CD4-positive, alpha-beta memory T cell (primary cell): ENCODE measurements at places on chromosomes 6 and 20.

- no peak for DNase-seq
These were observed 15.9 kb downstream of the GLYATL3 start for GRCh38 chr6:49515485-49516146.

DNA sequence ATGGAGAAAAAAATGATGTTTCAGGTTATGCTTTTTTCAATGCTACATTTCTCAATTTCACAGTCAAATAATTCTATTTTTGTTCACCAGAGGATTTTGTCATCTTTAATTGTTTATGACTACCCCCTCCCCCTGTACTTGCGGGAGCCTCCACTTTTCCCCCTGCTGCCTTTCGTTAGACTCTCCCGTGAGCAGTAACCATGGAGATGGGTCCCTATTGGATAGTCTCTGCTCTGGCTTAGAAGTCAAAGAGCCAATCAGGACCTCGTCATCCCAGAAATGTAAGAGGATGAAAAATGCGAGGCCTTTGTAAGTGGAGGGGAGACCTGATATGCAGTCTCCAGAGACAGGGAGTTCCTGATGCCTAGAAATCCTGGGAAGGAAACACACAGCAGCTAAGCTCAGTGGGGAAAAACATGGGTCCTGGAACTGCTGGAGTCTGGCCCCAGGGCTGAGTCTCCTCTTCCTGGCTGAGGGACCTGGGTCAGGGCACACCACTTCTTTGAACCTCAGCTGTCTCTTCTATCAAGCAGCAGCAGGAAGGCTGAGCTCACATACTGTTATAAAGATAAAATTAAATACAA, 298.7 kb downstream of the TSHZ2 start:
- DNase-seq: no peak

- no peak for DNase-seq
These were observed 108.0 kb downstream of the SNX5 start for GRCh38 chr20:17860301-17861197.

- no peak for DNase-seq
These were observed 40.0 kb downstream of the DSTN start for GRCh38 chr20:17609811-17610377.

GRCh38 chr20:53438368-53438767, 155.3 kb downstream of the ZNF217 start:
- DNase-seq: no peak

GRCh38 chr6:53301801-53302537, 46.8 kb downstream of the ELOVL5 start:
- no peak for DNase-seq

GRCh38 chr6:56767892-56768531, 125.3 kb upstream of the DST start:
- DNase-seq: no peak

GRCh38 chr6:1610497-1611321, 994 bp downstream of the FOXC1 start:
- DNase-seq: no peak

GRCh38 chr6:154604119-154604518, 93.6 kb upstream of the CNKSR3 start:
- no peak for DNase-seq

GRCh38 chr6:37205997-37206340, 36.0 kb downstream of the PIM1 start:
- no peak for DNase-seq

DNA sequence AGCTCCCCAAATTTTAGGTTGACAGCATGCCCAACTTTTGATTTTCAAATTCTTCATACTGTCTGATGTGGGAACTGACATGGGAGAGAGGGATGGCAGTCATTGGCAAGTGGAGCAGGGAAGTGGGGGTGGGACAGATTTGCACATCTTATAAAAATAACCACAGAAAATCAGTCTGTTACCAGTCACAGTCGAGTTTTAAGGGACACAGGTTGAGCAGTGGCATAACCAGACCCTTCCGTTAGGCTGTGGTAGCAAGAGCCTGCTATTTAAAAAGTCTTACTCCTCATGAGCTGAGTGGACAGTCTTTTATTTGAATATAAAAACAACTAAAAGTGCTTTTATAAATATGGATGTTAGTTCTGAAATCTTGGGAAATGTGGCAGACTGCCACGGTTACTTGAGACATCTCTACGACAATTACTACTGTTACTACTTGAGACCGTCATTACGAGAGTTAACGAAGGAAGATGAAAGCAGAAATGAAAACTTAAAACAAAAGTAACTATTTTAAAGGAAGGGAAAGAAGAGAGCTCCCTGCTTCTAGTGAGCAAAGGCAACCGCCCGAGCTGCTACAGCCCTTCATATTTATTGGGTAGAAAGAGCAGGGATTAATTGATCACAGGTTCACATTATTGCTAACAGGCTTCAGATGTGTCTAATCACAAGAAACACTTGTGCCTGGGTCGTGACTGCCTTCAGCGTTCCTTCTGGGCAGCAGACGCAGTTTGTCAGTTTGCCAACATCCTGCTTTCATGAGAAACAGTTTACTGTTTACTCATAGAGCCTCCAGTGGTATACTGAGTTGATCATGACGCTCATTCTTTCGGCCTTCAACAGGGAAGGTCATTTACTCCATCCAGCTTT, 71.3 kb downstream of the EFHC1 start:
- DNase-seq: no peak

GRCh38 chr6:77180326-77180725, 283.0 kb downstream of the HTR1B start:
- DNase-seq: no peak

- DNase-seq: no peak
These were observed 57.1 kb downstream of the CRYBG1 start for GRCh38 chr6:106417572-106418147.

DNA sequence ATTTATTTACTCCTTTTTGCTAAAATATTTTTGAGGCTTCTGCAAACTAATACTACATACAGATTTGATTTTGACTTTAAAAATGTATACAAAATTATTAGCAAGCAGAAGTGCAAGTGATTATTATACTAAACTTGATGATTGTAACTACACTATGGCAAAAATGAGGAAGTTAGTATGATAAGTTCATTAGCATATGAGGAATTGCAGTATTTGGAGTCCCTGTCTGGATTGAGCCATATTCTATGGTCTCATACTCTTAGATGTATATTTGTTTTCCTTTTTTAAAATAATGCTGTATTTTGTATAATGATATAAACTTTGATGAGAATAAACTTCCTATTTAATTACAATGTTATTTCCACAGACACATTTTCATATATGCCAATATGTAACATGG, 13.9 kb downstream of the CRISP3 start:
- no peak for DNase-seq

GRCh38 chr20:9068841-9069663, at the start of gene PLCB4:
PLCB4 (plus strand) TSS chr20:9069087; CDS start chr20:9307815, 238,728 bp downstream.
- DNase-seq: no peak

DNA sequence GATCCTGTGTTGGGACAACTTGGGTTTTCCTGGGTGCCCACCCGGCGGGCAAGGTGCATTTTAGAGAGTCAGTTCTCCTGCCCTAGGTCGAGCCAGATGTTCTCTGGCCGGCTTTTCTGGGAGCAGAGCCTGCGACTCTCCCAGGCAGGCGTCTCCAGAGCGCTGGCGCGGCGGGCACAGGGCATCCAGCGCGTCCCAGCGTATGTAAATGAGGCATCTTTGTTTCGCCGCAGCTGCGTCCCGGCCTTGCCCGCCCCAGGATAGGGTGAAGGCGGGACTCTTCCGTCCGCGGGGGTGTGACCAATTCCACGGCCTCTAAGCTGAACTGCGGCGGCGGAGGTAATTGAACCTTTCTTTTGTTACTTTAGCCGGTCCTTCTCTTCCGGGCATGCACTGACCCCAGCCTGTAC, 9.1 kb downstream of the GRIK2 start:
- no peak for DNase-seq

DNA sequence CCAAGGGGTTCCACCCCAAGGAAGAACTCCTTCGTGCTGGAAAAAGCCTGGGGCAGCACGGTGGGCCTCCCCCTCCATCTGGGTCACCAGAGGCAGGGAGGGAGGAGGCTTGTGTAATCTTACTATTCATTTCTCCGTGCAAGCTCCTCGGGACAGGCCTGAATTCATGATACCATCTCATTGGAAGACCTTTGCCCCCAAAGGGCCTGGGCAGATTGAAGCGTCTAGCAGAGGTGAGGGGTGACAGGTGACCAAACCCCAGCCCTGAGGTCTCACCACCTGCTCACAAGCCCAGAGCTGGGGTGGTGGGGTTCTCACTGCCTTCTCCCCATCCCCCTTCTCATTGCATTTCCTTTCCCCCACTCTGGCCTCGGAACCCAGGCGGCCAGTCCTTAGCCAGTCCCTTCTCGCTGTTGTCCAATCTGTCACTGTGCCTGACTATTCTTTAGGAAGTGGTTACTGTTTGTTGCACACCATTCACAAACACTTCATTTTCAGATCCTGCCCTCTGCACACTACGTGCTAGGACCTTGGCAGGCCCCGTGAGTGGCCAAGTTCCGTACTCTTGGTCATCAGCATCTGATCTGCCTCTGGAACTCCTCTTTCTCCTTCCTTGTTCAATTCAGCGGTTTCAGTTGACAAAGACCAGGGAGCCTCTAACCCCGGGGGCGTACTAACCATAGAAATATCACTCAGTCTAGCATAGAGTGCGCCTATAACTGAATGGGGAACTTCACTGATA, 137.1 kb downstream of the LY86 start:
- DNase-seq: no peak

DNA sequence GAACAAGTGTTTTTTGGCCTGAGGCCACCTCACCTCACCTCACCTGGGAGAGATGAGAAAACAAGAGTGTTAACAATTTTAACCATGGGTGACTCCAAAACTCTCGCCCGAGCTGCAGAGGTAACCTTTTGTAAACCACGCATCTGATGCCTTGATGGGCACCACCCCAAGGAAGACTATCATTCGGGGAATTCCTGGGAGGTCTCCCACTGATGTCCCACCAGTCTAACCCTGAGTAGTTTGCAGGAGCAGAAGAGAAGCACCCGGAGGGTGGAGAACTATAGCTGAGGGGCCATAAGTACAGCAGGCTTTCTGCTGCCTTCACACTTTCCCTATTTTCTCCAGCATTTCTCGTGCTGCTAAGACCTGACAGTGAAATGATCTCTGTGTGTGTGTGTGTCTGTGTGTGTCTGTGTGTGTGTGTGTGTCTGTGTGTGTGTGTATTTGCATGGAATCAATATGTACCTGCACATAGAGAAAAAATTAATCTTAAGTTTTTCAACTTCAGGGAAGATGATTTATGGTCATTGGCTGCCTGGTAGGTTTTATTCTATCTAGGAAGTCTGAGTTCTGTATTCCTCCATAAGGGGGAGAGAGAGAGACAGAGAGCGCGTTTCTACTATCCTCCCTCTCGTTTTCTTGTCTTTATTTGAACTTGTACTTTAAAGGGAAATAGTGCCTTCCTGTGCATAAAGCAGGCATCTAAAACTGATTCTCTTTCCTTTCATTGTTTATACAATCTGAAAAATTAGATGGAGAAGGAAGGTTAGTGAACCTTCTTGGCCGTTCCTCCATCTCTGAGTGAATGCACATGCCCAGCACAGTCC, 75.8 kb downstream of the CAP2 start:
- no peak for DNase-seq

DNA sequence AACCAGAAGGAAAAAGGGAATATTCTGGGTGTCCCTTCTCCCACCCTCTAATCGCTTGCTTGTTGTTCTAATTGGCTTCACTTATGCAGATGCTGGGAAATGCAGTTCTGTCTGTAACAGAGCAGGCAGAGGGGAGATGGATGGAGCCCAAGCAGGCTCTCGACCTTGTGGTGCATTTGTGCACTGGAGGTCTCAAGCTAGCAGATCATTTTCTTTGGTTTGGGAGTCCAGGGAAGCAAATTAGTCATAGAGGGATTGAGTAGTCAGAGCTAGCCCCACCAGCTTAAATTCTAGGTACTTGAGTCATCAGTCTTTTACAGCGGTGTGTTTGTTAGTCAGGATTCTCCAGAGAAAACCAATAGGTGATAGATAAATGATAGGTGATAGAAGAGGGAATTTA, 234.7 kb upstream of the ECI2 start:
- DNase-seq: no peak

DNA sequence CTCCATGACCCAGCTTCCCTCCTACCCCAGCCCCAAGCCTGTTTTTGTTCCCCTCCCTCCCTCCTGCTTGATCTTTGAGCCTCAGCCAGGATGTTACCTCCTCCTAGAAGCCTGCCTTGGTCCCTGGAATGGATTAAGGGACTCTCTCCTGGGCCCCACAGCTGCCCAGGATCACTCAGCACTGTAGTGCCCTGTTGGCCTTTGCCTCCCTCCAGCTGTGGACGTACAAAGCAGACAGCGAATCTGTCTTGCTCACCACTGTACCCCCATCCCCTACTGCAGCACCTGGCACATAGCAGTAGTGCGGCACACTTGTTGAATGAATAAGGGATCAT, 11.8 kb upstream of the FAM110A start:
- no peak for DNase-seq

- DNase-seq: no peak
These were observed 592.0 kb upstream of the FLRT3 start for GRCh38 chr20:14929388-14929787.

DNA sequence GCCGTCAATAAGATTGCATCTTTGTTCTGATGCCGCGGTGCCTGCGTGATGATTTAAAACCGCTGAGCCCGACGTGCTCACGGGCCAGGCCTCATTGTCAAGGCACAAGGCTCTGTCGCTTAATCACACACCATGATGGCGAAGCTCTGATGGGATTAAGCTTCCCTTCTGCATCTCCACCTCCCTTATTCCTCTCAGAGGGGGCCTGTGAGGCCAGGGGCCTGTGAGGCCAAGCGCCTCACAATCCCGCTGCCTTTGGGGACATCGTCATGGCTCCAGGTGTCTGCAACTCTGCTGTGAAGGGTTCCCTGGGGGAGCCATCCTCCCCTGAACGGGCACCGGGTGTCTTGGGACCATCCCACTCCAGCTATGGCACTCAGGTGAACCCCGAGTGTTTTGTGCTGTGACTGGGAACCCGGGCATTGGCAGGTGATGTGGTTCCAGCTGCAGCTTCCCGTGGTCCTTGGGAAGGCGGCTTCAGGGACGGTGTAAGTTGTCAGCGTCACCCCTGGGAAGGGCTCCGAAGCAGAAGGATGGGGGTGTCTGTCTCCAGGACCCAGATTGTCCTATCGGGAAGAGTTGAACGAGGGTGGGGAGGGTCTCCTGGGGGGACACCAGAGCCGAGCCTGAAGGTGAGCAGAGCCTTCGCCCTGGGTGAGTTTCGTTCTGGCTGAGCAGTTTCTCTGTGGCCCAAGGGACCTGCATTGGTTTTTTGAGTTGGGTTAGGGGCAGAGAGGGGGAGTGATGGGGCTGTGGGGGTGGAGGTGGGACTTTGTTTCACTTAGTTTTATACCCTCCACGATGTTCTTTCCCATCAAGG, 18.0 kb upstream of the BHLHE23 start:
- DNase-seq: no peak

GRCh38 chr6:142189057-142189456, 42.0 kb downstream of the VTA1 start:
- no peak for DNase-seq
